ENCODE measurements at places on chromosomes 13 and 19.
A peak's percentile ranks its signal among the peaks of the same experiment; 100 is the strongest.

DNA sequence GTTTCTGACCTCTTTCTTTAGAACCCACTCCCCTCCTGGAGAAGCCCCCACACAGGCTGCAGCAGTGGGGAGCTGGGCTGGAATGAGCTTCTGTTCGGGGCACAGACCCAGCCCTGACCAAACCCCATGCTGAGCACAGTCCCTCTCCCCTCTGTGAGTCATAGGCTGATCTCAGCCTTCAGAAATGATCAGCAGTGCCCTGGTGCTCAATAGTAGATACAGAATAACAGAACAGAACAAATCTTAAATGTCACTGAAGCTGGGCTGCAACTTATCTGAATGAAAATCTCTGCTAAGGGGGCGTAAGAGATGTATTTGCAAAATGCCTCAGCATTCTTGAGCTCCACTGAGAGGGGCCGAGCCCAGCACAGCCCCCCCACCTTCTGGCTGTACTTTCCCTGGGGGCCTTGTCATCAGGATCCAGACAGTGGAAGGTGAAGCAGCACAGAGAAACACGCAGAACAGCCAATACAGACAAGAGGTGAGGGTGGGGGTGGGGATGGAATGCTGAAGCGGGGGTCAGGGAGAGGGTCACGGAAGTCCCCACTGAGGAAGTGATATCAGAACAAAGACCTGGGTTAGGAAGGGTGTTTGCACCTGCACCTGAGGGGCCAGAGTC, 9.9 kb downstream of the ZNF665 start:
- no peak for DNase-seq

DNA sequence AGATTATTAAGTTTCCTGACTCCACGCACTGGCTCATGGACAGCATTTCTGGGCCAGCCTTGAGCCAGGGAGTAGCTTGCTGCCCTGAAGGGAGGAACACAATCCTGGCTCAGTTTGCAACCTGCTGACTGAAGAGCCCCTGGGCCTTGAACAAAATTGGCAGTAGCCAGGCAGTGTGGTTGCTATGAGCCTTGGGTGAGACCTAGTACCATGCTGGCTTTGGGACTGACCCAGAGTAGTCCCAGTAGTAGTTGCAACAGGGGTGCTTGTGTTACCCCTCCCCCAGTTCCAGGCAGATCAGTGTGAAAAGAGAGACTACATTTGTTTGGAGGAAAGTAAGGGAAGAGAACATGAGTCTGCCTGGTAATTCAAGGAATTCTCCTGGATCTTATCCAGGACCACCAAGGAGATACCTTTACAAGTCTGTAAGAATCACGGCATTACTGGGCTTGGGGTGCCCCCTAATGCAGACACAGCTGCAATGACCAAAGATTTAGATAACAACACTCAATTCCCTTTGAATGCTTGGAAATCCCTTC, 22.0 kb downstream of the ITGBL1 start:
- DNase-seq = no peak

- DNase-seq = no peak
These were observed 12.2 kb downstream of the IGLON5 start for GRCh38 chr19:51323481-51324166.

DNA sequence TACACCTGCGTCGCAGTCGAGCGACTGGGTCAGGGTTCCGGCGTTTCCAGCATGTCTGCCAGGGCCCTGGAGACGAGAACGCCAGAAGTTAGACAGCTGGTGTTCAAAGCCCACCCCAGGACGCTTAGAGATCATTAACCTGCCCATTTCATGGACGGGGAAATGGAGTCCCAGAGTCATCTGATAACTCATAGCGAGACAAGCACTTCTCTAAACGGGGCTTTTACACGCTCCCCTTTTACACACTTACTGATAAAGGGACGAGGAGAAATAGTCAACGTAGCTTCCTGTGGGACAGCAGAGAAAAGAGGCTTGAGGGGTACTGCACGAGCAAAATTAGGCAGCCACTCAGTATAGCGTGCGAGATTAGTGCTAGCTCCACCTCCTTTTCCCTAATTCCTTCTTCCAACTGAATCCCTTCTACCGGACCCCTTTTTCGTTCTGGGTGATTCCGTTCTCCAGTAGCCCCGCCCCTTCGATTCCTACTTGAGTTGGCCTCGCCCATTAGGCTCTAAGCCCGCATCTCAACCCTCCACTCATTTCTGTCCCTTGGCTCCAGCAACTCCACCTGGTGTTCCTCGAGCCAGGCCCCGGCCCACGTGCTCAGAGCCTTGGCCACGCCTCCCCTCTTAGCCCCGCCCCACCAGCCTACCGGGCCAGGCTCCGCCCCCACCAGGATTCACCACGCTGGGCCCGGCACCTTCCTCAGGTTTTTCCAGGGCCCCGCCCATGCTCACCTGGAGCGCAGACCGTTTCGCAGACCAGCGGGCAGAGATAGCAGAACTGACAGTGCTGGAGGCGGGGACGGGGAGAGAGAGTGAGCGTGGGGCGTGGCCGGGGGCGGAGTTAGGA, 3.7 kb downstream of the HRC start:
- no peak for DNase-seq

- no peak for DNase-seq
These were observed 22.1 kb upstream of the F7 start for GRCh38 chr13:113083402-113084061.

- DNase-seq = peak; percentile 18
These were observed 19.7 kb downstream of the ZC3H4 start for GRCh38 chr19:47093841-47094240.

DNA sequence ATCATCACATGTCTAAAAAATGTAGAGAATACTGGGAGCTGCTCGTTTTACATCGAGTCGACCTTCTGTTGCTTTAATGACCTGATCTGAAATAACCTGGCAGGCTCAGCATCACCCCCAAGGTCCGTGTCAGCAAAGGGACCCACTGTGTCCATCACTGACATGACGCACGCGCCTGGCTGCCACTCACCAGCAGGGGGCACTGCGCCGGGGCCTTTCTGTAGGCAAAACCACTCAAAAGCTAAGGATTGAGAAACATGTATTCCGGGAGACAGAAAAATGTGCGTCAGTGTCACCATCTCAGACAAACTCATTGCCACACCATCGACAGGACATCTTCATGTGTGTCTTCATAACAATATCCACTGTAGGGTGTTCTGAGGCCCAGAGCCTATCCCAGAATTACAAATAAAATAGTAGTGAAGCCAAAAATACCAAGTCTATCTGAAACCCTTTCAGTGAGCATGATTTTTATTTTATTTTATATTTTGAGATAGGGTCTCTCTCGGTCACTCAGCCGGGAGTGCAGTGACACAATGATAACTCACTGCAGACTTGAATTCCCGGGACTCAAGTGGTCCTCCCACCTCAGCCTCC, 130.3 kb upstream of the LSM14A start:
- DNase-seq = peak; percentile 44

DNA sequence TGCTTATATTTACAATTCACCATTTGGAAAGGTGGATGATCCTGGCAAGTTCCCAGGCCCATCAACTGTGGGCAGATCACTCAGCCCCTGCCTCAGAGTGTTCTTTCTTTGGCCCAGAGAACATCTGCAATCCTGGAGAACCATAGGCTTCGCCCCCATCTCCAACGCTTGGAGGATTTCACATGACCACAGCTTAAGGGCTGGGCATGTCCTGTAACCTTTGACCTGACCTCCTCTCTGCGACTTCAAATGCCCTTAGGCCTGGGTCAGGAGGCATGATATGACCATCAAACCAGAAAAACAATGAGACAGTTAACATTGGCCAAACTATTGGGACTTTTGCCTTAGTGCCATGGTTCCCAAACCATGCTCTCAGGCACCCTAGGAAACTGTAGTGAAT, 7.2 kb upstream of the MBNL2 start:
- no peak for DNase-seq

- no peak for DNase-seq
These were observed 13.6 kb downstream of the ACP4 start for GRCh38 chr19:50803633-50804419.

DNA sequence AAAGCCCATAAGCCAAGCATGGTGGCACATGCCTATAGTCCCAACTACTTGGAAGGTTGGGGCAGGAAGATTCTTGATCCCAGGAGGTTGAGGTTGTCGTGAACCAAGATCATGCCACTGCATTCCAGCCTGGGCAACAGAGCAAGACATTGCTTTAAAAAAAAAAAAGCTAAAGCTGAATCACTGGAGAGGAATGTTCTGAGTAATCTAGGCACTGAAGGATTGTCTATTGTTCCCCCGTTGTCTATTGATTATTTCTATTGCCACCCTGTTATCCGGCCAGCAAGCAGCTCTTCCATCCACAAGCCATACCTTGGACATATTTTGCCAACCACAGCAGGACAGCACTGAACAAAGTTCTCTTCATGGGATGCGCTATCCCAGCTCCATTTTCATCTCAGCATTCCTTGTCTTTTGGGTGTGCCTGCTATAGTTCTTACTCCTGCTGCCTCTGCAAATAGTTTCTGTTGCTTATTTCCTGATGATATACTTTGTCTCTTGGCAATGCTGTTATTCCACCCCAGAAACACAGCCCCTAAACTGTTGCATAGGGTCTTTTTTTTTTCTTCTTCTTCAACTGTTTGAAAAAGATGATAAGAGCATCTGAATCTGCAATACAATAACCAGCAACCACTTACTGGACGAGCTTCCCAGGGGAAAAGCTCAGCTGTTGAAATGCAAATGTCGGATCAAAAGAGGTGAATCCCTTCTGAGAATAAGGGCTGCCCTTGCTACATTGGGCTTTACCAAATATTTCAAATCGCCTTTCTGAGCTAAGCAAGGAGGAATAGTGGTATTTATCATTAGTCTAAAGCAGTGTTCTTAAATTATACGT, 22.2 kb upstream of the SIAH3 start:
- no peak for DNase-seq

DNA sequence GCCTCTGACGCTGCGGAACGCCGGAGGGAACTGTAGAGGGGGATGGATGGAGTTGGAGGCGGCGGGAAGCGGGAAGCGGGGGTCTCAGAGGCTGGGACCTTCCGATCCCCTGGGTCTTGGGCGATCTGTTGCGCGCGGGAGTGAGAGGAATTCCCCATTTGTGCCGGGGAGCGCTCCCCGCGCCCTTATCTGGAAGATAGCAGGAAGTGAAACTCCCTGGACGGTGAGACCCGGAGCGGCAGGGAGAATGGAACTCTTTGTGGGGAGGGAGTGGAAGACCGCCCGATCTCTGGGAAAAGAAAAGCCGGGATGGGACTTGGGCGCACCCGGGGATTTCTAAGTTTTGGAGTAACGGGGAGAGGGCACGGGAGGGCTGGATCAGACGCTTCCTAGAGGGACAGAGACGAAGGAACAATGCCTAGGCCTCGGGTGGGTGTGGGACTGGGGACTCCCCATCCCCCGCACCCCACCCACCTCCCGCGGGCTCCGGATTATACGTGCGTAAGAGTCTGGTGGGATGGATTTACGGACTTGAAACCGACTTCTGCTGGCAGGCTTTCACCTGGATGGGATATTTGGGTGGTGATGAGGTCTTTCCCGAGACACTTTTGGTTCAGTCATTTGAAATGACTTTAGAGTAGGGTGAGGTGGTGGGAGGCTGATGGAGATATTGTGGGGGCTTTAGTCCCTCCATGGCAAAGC, 495 bp downstream of the LSR start:
- DNase-seq = no peak

- no peak for DNase-seq
These were observed 325.1 kb downstream of the DCT start for GRCh38 chr13:94154367-94154766.

DNA sequence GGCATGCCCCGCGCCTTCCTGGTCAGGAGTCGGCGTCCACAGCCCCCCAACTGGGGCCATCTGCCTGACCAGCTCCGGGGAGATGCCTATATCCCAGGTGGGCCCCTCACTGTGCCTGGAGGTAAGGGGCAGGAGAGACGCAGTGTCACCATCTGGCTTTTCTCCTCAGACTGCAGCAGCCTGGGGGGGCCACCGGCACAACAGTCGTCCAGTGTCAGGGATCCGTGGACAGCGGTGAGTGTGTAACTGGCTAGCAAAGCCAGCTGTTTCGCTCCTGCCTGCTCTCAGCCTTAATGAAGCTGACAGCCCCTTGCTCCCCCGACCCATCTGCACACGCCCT, 227 bp downstream of the OVOL3 start:
- DNase-seq = no peak

- no peak for DNase-seq
These were observed 35.5 kb upstream of the LDLR start for GRCh38 chr19:11053817-11054195.

DNA sequence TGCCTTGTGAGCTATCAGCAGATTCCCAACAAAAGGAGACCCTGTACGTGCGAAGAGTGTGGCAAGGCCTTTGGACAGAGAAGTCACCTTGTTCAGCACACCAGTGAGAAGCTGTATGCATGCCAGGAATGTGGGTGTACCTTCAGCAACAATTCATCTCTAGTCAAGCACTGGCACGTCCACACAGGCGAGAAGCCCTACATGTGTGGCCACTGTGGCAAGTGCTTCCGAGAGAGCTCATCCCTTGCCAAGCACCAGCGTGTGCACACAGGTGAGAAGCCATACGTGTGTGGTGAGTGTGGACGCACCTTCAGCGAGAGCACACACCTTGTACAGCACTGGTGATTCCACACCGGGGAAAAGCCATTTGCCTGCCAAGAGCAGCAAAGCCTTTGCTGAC, 7.6 kb upstream of the ZSCAN22 start:
- DNase-seq = no peak

GRCh38 chr19:14561249-14561648, 10.6 kb downstream of the NDUFB7 start:
- no peak for DNase-seq

DNA sequence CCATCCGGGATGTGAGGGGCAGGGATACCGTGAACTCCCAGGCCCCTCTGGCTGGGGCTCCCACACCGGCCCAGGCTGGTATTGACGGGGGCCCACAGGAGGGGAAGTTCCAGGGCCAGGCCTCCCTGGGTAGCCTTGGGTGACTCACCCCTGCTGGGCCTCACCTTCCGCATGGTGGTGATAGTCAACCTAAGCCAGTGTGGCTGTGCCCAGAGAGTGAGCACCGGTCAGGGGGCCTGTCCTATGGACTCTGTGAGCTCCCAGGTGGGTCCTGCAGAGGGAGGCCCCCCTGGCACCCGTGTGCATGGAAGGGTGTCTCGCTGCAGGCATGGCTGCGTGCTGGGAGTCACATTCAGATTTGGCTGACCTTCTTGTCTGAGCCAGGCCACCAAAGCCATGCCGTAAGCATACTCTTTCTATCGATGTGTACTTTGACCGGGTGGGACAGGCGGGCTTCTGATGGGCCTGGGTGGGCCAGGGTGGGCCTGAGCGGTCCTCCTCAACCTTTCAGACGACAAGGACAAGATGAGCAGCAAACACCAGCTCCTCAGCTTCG, 27.6 kb downstream of the DHX34 start:
- DNase-seq = no peak

GRCh38 chr13:102793611-102794355, 5.0 kb downstream of the POGLUT2 start:
- no peak for DNase-seq

- no peak for DNase-seq
These were observed 96.0 kb downstream of the OLFM4 start for GRCh38 chr13:53124623-53125022.

GRCh38 chr19:20005741-20006140, 33.6 kb downstream of the ZNF682 start:
- no peak for DNase-seq
